Astrocyte (in vitro differentiated cells and primary cell): ENCODE measurements at places on chromosomes 3 and 15. TPM values are rescaled to one million over a fixed set of nuclear protein-coding genes. Genes with fewer than 3 reads are reported as not detected.
A peak's percentile ranks its signal among the peaks of the same experiment; 100 is the strongest.

GRCh38 chr15:79943820-79944219 lies 27.2 kb downstream of the BCL2A1 start:
- peak; percentile 23 for DNase-seq

- DNase-seq = no peak
Measured at GRCh38 chr3:110210086-110210660, 861.4 kb upstream of the NECTIN3 start.

DNA sequence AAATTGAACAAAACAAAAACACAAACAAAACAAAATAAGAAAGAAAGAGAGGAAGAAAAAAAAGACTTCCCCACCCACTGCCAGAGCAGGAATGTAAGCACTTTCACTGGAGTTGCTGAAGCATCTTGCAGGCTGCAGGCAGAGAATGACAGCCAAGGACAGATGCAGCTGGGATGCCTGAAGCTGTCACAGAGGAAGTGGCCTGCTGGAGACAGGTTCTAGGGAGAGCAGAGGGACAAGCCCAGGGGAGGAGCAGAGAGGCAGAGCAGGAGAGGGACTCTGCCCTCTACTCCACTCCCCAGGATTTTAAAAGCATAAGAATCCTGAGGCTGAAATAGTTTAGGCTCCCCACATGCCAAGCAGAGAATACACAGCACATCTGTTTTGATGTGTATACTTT lies 326.2 kb downstream of the TUSC7 start:
- DNase-seq = no peak

DNA sequence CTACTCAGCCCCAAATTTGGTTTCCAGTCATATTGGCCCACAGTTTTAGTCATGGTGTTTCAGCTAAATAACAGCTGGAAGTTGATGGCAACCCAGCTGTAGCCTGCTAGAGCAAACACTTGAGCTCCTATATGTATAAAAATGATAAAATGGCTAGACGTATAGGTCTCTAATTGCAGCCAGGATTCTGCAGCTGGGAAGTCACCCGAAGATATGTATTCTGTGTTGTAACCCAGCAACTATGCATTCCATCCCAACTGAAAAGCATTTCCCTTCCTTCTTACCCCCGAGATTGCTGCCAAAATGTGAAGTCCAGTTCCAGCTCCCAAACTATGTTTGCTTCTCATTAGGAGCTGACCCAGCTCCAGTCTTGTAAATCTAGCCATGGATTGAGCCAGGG lies 408.4 kb downstream of the AGBL1 start:
- DNase-seq = no peak

HEMK1 gene
- total RNA-seq = 13.6 and 15.7 TPM in 2 replicates

CHRM5 gene
- 0.07 TPM in 1 of 2 replicates, not detected in the other for total RNA-seq

NPAP1 gene
- not detected in 2 replicates for total RNA-seq

PCOLCE2 gene
- 4.5 and 5.4 TPM in 2 replicates for total RNA-seq

GABRR3 gene
- not detected in 2 replicates for total RNA-seq
